Hematopoietic multipotent progenitor cell (in vitro differentiated cells): ENCODE measurements at places on chromosomes 5 and 9. TPM values are rescaled to one million over a fixed set of nuclear protein-coding genes. Genes with fewer than 3 reads are reported as not detected.

DNA sequence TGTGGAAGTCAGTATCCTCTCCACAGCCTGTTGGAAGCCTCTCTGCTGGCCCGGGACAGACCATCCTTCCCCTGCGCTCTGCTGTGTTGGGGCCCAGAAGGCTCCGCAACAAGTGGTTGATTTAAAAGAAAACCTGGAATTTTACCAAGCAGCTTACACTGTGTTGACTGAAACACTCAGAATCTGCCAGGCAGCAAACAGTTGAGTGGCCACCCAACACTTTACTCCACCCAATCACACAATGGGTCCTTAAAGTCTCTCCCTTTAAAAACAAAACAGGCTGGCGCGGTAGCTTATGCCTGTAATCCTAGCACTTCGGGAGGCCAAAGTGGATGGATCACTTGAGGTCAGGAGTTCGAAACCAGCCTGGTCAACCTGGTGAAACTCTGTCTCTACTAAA, 28.0 kb upstream of the DMRT3 start:
- DNase-seq: no peak

GRCh38 chr5:5374009-5374715, 48.3 kb upstream of the ICE1 start:
- DNase-seq: no peak

DNA sequence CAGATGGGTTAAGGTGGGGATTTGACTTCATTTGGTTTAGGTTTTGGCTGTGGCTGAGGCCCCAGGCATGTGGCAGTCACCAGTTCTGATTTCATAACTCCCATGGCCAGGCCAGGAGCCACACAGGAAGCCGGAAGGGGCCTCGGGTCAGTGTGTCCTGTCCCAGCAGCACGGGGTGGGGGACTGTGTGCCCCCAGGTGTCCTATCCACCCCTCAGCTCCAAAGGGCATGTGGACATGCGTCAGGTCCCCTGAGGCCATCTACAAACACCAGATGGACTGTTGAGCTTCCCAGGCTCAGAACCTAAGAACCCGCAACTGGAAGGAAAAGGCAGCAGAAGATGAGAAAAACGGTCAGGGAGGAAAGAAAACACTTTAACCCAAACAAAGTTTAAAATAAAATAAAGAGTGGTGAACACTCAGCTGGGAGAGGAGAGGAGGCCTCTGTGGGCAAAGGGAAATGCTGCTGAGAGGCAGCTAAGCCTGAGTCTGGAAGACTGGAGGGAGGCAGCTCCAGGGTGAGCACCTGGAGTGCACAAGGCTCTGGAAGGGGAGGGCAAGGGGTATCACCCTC, 260.8 kb downstream of the AUH start:
- DNase-seq: no peak

The CPEB4 gene
- 10.5 TPM for total RNA-seq

DNA sequence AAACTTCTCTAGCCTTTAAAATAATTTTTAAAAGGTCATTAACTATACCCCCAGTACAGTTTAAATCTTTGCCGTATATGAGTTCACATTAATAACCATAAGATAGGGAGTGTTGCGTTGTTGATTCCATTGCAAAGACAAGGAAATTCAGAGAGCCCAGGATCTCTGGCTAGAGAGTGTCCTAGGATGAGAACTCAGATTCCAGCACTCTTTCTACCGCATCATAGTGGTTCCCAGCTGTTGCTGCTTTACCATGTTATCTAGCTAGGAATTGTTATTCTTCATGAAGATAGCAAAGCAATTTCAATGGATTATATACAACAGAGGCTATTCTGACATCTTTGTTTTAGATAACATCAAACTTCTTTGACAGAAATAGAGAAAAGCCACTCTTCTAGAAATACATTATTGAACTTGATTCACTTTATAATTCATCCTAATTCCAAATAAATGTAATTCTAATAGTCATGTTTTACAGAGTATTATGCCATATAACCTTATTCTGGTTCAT, 78.4 kb upstream of the IL7R start:
- DNase-seq: no peak

The PLCXD3 gene
- total RNA-seq: not detected

DNA sequence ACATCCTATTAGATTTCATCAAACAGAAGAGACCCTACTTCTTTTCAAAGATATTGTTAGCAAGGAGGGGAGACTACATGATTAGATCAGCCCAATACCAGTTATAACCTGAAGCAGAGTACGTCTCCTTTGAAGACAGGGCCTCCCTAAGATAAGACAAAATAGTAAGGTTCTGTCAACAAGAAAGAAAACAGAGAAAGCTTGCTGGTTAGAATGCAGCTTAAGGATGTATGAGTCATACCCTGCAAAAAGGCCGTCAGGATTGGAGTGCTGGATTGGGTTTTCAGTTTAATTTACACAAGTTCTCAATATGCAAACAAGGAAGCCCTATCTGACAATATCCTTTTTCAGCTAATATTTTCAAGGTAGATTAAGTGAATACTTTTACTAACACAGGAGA, 1581.2 kb upstream of the WWC1 start:
- DNase-seq: no peak

DNA sequence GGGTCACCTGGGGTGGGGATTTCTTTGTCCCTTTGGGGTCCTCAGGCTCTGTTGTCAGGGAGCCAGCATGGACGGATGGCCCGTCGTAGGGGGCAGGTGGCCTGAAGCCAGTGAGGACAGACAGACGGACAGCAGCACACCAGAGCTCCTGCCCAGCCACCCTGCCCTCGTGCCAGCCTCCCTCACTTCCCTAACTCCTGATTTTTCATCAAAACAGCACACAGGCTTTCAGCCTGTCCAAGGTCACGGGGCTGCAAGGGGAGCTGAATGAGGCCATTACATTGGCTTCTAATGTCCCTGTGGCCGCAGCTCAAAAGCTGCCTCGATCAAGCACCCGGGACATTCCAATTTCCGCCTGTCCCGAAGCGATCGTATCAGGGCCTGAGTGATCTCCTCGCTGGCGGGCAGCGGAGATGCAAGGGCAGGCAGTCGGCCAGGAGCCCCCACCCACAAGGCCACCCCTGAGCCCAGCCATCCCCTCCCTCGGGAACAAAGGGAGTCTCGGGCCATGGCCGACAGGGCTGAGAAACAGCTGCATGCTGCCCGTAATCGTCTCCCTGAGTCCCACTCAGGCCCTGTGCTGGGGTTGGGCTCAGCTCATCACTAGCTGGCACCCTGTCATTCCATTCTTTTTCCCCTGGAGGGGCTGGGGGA, 50.5 kb upstream of the RNU6ATAC start:
- DNase-seq: no peak

GRCh38 chr9:130962418-130963316, 23.6 kb upstream of the FIBCD1 start:
- DNase-seq: no peak

- no peak for DNase-seq
Measured at GRCh38 chr9:136763649-136764035, 676 bp downstream of the LCN15 start.
